ENCODE measurements at places on chromosomes 7 and 10. TPM values are rescaled to one million over a fixed set of nuclear protein-coding genes. Genes with fewer than 3 reads are reported as not detected.

Gene MOGAT3
- not detected for total RNA-seq

Gene PDGFA
- 23.4 TPM for total RNA-seq

Gene SYT15B
- 0.24 TPM for total RNA-seq

Gene CASTOR2
- total RNA-seq: 12.9 TPM

Gene VPS26A
- total RNA-seq: 30.3 TPM

Gene LIPK
- total RNA-seq: not detected

Gene MAGI2
- total RNA-seq: 3.7 TPM

All from epithelial cell of alveolus of lung (primary cell).